Stimulated activated naive B cell treated with anti-CD40 and anti-IgM and Interleukin-4, amounts not matched to agents 10 μg/mL and 1 μg/mL and 100 μg/mL, for 72 hours (primary cell): ENCODE measurements at places on chromosomes 5 and 9.

DNA sequence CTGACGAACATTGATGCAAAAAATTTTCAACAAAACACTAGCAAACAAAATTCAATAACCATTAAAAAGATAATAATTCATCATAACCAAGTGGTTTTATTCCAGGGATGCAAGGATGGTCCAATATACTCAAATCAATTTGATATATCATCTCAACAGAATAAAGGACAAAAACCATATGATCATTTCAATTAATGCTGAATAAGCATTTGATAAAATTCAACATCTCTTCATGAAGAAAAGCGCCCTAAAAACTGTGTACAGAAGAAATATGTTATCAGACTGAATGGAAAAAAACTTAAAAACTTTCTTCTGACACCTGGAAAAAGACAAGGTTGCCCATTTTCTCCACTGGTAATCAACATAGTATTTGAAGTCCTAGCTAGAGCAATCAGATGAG is 720.3 kb upstream of the RGMB start:
- no peak for DNase-seq

DNA sequence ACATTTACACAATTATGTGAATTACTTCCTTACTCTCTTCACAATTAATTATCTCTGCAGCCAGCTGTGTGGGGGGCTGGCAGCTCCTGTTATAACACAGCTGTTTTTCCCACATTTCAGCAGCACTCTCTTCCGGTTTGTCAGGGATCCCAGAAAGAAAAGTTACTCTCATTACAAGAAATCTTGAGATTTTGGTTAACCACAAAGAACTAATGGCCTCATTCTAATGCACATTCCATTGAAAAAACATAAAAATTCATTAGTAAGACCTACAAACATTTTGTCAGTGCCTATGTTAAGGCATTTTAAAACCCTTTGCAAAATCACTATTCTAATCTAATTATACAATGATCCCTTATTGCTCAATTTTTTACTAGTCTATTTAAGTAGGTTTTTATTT is 64.1 kb downstream of the PDE4D start:
- no peak for DNase-seq

- DNase-seq = no peak
Measured at GRCh38 chr5:112097768-112098167, 321.3 kb downstream of the EPB41L4A start.

DNA sequence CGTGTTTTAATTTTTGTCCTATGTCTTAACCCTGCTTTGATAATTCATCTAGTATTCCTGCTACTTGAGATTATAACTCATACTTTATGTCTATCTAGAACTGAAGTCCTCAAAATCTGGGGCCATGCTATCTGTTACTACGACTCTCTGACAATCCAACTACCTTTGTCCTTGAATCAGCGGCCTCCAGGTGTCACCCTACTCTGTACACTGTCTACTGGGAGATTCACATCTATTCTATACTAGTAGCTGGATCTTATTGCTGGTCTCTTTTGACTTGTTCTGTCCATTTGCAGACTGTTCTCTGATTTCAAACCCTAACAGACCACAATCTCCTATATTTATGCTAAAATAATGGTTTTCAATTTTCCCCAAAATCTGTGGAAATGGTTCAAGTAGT is 225.5 kb upstream of the ELAVL2 start:
- no peak for DNase-seq

- DNase-seq = no peak
Measured at GRCh38 chr5:159576902-159577301, 246.6 kb upstream of the IL12B start.

DNA sequence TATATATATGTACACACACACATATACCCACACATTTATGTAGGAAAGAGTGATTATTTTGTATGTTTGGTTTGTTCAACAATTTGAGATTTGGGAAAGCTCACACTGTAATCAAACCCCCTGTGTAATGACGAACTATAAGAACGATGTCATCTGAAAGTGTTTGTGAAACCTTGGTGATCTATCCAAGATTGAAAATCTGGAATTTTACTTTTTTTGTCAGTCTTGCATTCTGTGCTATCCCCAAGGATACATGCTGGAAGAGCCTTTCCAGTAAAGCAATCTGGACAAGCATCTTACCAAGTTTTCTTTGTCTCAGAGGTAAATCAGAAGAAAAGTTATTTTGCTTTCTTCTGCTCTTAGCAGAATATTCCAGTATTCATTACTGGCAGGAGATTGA is 23.3 kb downstream of the SGCD start:
- DNase-seq = no peak
